ENCODE measurements at places on chromosomes 16 and 17.

GRCh38 chr17:81514489-81514738 is 1.8 kb upstream of the ACTG1 start:
- DNase-seq: no peak

GRCh38 chr17:50182783-50183420 is 17.1 kb downstream of the SGCA start:
- DNase-seq: no peak

GRCh38 chr16:22016927-22017326 is 9.0 kb downstream of the MOSMO start:
- no peak for DNase-seq

DNA sequence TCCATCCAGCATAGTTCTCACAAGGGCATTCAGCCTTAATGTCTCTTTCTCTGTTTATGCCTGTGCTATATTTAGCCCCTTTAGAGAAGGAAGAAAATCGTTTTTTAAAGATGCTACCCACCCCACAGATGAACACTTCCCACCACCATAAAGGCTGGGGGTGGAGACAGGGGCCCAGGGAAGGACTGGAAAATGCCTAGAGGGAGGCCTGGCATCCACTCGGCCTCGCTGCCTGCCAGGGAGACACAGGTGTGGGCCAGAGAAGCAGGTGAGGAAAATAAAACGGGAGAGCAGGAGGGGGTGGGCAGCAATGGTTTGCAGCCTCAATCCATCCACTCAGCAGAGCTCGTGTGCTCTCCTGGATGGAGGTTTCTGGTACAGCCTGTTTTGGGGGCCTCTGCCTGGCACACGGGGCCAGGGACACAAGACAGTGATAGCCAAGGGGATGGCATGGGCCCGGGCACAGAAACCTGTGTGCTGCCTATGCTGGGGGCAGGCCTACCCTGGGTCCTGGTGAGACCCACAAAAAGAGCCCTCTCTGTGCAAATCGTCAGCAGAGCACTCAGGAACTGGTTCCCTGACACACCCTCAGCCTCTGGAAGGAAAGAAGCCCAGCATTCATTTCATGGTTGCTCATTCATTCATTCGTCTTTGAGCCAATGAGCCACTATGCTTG is 121.4 kb downstream of the C16orf78 start:
- DNase-seq: no peak

- no peak for DNase-seq
Observed at GRCh38 chr16:51853586-51853985, 693.4 kb downstream of the TOX3 start.

DNA sequence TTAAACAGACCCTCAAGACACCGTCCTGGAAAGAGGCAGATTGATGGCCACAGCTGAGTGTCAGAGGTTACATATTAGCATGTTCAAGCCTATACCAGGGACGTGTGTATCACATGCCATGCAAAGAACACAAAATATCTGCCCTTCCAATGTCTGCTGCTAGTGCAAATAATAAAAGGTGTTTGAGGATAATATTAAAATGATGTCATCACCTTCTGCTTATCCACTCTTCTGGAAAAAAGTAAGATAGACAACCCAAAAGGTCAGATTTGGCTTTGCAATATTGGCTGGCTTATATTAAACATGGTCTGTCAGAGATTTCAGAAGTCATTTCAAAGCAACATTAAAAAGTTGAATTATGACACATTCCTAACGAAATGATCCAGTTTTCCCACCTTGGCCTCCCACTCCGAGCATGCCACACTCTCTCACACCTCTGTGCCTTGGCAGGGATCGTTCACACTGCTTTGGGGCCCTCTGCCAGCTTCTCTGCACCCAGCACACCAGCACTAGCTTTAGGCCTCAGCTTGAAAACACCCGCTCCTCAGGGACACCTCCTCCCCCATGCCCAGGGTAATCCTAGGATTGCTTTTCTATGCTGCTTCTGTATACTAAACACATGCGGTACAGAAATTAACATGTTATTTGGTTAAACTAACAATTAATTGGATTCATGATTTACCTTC is 248.2 kb downstream of the NTN1 start:
- DNase-seq: no peak

GRCh38 chr17:64377769-64378282 is 12.8 kb downstream of the PECAM1 start:
- no peak for DNase-seq

DNA sequence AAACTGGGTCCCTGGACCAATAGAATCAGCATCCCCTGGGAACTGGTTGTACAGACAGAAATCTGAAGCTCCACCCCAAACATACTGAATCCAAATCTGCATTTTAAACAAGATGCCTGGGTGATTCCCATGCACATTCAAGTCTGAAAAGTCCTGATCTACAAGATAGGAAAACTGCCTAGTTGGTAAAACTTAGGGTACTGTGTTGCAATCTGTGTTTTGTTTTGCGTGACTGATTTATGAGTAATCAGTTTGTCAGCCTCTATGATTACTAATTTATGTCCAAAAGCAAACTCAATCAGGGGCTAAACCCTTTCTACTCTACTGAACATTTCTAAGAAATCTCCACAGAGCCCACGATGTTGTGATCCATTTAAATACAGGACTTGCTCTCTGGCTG is 103.8 kb downstream of the YPEL2 start:
- DNase-seq: no peak

DNA sequence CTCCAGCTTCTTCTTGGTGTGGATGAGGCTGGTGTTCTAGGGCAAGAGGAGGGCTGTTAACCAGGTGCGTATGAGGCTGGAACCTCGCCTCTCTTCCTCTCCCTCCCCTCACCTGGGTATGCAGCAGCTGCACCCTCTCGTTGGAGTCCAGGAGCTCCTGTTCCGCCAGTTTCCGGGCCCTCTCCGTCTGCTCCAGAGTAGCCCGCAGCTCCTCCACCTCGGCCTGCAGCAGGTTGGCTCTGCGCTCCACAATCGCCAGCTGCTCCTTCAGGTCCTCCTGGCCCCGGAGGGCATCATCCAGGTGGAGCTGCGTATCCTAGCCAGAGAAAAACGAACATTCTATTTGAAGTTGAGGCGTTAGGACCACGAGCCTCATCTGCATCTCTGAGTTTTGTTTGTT is 25.4 kb downstream of the MYH3 start:
- DNase-seq: no peak

- no peak for DNase-seq
Observed at GRCh38 chr17:49577963-49578362, 2.3 kb downstream of the NXPH3 start.

- DNase-seq: no peak
Observed at GRCh38 chr16:82703871-82704768, 77.4 kb downstream of the CDH13 start.

Measured in stimulated activated CD4-positive, alpha-beta T cell treated with anti-CD3 and anti-CD28 coated beads, Interleukin-15, amount 100 ng/mL, for 48 hours (primary cell).